ENCODE measurements at places on chromosomes 5 and 9.

DNA sequence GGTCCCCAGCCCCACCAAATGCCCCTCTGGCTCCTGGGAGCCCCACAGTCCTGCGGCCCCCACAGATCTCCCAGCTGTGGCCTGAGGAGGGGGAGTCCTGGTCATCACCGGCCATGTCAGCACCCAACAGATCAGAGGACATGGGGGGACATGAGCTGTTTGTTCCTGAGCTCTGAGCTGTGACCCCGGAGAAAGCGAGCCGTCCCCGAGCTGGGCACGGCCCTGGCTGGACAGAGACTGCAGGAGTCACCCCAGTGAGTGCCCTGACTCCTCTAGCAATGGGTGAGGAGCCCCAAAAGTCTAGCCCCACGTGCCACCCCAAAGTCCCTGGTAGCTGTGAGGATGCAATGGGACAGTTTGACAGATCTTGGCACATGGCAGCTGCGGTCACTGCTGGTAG is 25.7 kb downstream of the CCDC187 start:
- no peak for DNase-seq

- DNase-seq: no peak
Measured at GRCh38 chr9:3682186-3682585, 156.4 kb upstream of the RFX3 start.

DNA sequence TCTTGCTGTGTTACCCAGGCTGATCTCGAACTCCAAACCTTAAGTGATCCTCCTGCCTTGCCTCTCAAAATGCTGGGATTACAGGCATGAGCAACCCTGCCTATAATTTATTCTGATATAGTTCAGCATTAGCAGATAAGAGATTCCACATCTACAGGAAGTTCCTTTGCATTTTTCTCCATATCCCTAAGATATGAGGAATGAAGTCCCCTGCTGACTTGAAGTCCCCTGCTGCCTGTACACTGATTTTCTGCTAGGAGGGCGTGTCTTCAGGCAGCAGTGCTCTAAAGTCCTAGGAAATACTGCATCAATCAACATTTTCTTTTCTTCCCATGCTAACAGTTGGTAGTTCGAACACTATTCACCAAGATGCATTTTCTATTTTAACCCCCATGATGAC is 105.8 kb downstream of the ARHGAP26 start:
- no peak for DNase-seq

DNA sequence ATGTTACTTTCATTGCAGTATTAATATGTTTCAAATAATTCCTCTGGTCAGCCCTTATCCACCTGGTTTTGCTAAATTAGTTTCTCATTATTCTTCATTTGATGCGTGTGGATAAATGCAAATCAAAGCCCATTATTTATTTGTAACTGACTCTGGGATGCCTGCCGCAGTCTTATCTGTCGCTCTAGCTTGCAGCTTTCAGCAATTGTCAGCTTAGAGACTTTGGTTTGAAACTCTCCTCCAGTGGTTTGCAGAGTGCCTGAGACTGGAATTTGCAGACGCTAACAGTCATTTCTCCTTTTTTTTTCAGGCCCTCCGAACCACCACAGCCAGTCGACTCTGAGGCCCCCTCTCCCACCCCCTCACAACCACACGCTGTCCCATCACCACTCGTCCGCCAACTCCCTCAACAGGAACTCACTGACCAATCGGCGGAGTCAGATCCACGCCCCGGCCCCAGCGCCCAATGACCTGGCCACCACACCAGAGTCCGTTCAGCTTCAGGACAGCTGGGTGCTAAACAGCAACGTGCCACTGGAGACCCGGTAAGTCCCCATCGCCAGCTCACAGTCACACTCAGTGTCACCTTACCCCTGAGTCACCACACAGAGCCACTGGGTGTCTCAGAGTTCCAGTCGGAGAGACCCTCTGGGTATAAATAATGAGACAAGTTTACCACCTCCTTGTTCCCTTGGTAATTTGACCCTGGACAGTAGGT is 339.0 kb upstream of the WWC1 start:
- DNase-seq: no peak

- DNase-seq: no peak
Measured at GRCh38 chr5:30524428-30524827, 669.1 kb upstream of the CDH6 start.

- DNase-seq: no peak
Measured at GRCh38 chr5:76546497-76547102, 76.6 kb downstream of the F2RL2 start.

- no peak for DNase-seq
Measured at GRCh38 chr5:55691265-55692105, 20.6 kb downstream of the SLC38A9 start.

GRCh38 chr5:107496466-107496865 is 174.3 kb downstream of the EFNA5 start:
- DNase-seq: no peak

- no peak for DNase-seq
Measured at GRCh38 chr9:120726484-120726883, 12.2 kb upstream of the MEGF9 start.

All from urinary bladder (tissue), 4 donors.